Pericardium fibroblast (primary cell): ENCODE measurements at places on chromosomes 5 and 9. TPM values are rescaled to one million over a fixed set of nuclear protein-coding genes. Genes with fewer than 3 reads are reported as not detected.

Gene MEIKIN
- total RNA-seq: not detected in 2 replicates

Gene SOX30
- total RNA-seq: 0.77 TPM in 1 of 2 replicates, not detected in the other

Gene MCC
- 15.8 and 19.4 TPM in 2 replicates for total RNA-seq

Gene OTULINL
- 0.68 and 1.5 TPM in 2 replicates for total RNA-seq

Gene C8G
- not detected in 2 replicates for total RNA-seq

Gene GPR151
- not detected in 2 replicates for total RNA-seq

Gene C9
- total RNA-seq: not detected in 2 replicates

Gene ZSWIM6
- 4.2 and 5.3 TPM in 2 replicates for total RNA-seq
